T-helper 2 cell (primary cell): ENCODE measurements at places on chromosomes 13 and 19.

DNA sequence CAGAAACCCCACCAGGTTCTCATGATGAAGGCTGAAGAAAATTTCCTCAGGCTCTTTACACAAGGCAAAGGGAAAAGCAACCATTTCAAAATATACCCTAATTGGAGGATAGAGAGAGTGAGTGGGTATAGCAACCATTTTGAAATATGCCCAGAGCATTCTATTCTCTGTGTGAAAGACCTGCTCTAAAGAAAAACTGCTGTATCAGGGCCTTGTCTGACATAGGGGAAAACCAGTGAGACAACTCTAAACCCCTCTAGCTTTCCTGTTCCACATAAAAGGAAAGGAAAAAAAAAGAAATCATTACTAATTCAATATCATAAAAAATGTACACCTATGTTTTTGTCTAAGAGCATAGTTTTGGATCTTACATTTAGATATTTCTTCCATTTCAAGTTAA is 42.3 kb downstream of the TPTE2 start:
- no peak for DNase-seq

GRCh38 chr13:25683056-25683455 is 311.3 kb downstream of the ATP8A2 start:
- no peak for DNase-seq

DNA sequence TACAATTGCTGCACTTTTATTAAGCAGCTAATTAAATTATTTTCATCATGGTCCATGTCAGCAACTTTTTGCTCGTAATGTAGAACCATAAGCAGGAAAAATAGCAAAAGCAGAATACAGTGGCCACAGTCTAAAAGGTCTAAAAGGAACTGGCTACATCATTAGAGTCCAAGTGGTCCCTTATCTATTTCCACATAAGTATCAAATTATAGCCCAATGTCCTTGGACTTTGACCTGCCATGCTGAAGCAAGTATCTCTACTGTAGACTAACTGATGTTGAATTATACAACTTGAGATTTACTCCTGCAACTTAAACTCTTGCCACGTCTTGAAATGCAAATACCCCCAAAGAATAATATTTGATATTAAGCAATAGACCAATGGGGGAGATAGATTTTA is 68.8 kb downstream of the OXGR1 start:
- no peak for DNase-seq

DNA sequence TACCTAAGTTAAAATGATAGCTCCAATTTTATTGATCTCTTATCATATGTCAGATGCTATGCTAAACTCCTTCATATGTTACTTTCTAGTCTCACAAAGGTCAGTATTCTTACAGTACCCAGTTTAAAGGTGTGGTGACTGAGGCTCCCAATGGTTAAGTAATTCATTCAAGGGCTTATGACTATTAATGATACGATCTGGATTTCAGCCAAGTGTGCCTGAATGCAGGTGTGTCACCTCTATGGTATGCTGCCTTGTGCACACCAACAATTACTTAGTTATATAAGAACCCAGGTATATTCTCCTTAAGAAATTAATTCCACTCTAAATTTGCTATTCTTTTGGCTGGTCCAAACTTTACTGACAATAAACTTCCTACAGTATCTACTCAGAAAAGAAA is 84.6 kb upstream of the TRPC4 start:
- DNase-seq: no peak

DNA sequence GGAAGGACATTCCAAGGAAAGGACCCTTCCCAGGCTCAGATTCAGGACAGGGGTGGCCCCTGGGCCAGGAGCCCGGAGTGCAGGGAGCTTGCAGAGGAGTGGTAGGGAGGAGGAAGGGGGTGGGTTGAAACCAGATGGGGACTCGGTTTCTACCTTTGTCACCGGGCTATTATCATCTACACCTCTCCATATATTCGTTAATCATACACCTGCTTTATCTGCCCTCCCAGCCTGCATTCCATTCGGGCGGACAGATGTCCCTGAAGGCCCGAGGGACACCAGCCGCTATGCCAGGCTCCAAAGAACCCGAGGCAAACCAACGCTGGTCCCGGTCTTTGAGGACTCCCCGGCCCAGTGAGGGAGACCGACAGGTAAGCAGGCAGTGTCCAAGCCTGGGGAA is 15.5 kb upstream of the MYH14 start:
- DNase-seq: no peak

GRCh38 chr13:34346626-34347025 is 528.7 kb downstream of the RFC3 start:
- DNase-seq: no peak
